ENCODE measurements at places on chromosomes 1 and 21.
A peak's percentile ranks its signal among the peaks of the same experiment; 100 is the strongest.

DNA sequence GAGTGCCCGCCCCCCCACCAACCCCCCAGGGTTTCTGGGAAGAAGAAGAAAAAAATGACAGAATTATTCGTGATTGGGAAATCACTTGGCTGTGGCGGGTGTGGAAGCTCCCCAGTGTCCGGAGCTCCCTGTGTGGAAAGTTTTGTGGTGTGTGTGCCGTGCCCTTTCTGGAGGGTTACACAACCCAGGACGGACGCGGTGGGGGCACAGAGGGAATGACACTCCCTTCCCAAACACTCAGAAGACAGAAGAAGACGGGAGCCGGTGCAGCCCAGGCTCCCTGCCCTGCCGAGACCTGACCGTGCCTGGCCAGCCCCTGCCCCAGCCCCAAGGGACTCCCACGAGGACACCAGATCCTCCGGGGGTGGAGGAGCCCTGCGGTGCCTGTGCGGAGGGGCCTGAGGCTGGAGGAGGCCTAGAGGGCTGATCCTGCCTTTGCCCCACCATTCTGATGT is 33.0 kb upstream of the ADARB1 start:
- peak; percentile 67 for DNase-seq

DNA sequence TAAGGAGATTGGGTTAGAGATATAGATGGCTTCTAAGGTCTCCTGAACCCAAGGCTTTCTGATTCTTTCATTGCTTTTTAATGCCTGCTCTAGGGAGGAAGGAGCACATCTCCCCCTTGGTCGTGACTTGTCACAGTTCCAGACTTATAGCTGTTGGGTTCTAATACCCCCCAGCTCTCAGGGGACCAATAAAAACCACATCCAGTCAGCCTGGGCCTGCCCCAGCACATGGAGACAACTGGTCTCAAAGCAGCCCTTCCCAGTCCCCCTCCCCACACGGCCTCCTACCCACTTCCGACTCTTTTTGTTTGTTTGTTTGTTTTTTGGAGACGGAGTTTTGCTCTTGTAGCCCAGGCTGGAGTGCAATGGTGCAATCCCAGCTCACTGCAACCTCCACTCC is 23.3 kb downstream of the QSOX1 start:
- DNase-seq = no peak

DNA sequence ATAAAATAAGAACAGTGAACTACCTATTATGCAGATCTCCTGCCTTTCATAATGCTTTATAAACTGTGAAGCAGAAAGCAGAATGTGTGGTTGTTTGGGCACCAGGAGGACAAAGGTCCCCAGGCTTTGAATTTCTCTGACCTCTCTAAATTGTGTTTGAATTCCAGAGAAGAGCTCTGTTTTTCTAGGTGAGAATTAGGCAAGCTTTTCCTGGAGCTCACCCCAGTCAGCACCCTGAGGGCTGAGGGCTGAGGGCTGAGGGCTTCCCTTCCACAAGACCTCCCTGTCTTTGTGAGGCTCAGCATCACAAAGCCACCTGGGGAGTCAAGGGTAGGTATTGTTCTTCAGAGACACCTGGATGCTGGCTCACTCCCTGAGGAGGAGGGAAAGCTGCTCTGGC is 45.5 kb upstream of the LRIG2 start:
- no peak for DNase-seq

- no peak for DNase-seq
Measured at GRCh38 chr1:212612041-212612961, 3.7 kb downstream of the ATF3 start.

DNA sequence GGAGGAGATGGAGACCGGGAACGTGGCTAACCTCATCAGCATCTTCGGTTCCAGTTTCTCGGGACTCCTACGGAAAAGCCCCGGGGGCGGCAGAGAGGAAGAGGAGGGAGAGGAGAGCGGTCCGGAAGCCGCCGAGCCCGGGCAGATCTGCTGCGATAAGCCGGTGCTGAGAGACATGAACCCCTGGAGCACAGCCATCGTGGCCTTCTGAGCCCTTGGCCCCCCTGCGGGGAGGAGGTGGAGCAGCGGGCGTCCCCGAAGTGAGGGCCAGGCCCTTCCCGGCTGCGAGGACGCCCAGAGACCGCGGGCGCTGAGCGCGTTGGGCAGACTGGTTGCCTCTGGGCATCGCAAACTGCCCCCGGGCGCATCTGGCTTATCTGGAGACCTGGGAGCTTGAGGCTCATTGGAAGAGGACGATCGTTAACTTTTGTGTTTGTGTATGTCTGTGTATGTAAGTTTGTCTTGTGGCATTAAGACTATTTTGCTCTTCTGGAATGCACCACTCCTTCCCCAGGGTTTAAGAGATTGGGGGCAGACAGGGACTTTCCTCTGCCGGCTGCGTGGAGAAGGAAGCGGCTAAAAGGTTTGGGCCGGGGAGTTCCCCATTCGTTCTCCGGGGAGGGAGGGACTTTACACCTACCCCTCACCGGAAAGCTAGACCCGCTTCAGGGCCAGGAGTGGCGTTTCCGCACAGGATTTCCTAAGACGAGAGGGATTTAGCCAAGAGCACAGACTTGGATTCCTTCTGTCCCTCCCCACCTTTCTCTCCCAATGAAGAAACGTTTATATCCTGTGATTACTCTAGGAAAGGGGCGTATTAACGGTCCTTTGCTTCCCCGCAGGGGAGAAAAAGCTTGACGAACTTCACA is 1.4 kb downstream of the IER5 start:
- peak; percentile 68 for DNase-seq

- DNase-seq = no peak
Measured at GRCh38 chr21:45639206-45640000, 4.1 kb upstream of the PCBP3 start.

DNA sequence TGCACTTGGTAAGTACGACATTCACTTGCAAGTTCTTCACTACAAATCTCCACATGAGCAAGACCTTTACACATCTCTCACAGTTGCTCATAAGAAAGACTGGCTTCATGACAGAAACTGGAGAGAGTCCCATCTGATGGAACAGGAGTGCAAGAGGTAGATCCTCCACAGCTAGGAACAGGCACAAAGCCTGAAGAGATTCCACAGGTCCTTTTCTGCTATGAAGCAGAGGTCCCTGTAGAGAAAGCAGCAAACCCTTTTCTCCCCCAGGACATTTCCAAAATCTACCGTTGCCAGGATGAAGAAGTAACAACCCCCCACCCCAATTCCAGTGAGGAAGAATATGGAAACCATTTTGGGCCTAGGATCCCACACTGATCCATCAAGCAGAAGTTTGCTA is 47.3 kb downstream of the EIF4G3 start:
- no peak for DNase-seq

GRCh38 chr1:94535879-94536278 is 5.7 kb downstream of the F3 start:
- DNase-seq = no peak

DNA sequence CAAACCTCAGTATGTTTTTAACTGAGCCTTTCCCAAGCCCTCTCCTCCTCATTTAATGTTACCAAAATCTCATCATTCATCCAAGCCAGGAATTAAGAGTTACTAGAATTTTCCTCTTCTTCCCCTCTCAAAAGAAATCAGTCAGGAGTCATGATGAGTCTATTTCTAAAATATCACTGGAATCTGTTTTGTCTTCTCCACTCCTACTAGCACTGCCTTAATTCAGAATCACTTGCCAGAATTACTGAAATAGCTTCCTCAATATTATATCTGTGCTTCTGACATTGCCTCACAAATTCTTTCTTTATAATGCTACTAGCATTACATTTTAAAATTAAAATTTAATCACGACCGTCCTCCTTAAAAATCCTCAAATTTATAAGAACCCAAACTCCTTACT is 106.1 kb downstream of the PTGER3 start:
- DNase-seq = no peak

- no peak for DNase-seq
Measured at GRCh38 chr1:30042438-30043147, 680.8 kb downstream of the MATN1 start.

DNA sequence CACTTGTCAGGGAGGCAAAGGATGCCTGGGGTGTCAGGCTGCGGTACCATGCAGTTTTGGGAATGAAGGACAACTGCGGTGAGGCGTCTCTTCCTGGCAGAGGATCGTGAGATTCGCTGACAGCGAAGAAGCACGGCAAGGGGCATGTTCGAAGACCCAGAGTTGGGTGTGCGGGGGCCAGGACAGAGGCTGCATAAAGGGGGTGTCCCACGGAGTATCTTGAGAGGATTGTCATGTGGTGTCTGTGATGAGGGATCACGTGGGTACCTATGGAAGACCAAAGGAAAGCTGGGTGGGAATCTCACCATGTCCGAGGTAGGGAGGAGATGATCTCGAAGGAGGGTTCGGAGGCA is 372 bp downstream of the SLC25A44 start:
- DNase-seq = no peak

GRCh38 chr1:183693521-183693920 is 40.4 kb upstream of the APOBEC4 start:
- DNase-seq = no peak
